ENCODE measurements at places on chromosomes 3 and 15.

DNA sequence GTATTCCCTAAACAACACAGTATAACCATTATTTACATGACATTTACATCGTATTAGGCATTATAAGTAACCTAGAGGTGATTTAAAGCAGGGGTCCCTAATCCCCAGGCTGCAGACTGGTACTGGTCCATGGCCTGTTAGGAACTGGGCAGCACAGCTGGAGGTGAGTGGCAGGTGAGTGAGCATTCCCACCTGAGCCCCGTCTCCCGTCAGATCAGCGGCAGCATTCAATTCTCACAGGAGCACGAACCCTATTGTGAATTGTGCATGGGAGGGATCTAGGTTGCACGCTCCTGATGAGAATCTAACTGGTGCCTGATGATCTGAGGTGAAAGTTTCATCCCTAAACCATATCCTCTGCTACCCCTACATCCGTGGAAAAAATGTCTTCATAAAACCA, 138.2 kb downstream of the ATP10A start:
- DNase-seq: no peak

DNA sequence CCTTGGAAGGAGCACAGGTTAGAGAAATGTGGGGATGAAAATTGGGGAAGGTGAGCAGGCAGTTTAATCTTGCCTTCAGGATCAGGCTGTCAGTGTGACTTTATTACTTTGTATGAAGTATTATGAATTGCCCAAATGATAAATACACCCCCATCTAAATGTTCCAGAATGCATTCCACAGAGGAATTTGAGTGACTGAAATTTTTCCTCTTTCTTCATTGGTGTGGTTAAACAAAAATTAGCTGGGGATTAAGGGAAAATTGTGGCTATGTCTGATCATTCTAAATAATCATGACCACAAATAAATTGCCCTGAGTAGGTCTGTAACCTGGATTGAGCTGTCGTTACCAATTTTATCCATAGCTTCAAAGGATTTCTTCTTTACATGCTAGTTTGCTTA, 33.5 kb downstream of the FAM98B start:
- DNase-seq: no peak

GRCh38 chr3:14410503-14411165, 8.2 kb downstream of the SLC6A6 start:
- no peak for DNase-seq

- no peak for DNase-seq
Observed at GRCh38 chr3:17911986-17912760, 169.7 kb upstream of the TBC1D5 start.

- no peak for DNase-seq
Observed at GRCh38 chr3:190514413-190515153, 698 bp downstream of the IL1RAP start.

DNA sequence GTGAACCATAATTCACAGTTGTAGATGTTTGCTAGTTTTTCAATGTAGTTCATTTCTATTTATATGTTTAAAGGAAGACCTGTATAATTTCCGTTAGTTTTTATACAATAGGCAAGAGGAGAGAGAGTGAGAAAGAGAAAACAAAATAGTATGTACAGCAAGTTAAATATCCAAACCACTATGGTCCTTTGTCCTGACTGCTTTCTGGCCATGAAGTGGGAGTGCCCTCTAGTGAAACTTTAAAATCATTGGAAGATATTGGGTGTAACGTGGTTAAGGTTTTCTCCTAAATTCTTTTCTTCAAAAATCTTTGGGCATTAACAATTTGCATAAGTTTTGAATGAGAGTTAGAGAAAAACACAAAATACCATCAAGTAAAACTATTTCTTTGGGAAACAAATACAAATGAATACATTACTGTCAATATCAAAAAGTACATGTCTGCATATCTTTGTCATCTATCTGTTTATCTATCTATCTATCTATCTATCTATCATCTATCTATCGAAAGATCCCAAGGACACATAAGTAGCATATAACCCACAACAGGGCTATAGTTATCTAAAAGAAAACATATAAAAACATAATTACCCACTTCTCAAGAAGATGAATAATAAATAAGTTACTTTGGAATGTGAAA, 534.6 kb upstream of the ATP11B start:
- DNase-seq: no peak

- DNase-seq: no peak
Observed at GRCh38 chr3:12318758-12319621, 30.1 kb downstream of the PPARG start.

DNA sequence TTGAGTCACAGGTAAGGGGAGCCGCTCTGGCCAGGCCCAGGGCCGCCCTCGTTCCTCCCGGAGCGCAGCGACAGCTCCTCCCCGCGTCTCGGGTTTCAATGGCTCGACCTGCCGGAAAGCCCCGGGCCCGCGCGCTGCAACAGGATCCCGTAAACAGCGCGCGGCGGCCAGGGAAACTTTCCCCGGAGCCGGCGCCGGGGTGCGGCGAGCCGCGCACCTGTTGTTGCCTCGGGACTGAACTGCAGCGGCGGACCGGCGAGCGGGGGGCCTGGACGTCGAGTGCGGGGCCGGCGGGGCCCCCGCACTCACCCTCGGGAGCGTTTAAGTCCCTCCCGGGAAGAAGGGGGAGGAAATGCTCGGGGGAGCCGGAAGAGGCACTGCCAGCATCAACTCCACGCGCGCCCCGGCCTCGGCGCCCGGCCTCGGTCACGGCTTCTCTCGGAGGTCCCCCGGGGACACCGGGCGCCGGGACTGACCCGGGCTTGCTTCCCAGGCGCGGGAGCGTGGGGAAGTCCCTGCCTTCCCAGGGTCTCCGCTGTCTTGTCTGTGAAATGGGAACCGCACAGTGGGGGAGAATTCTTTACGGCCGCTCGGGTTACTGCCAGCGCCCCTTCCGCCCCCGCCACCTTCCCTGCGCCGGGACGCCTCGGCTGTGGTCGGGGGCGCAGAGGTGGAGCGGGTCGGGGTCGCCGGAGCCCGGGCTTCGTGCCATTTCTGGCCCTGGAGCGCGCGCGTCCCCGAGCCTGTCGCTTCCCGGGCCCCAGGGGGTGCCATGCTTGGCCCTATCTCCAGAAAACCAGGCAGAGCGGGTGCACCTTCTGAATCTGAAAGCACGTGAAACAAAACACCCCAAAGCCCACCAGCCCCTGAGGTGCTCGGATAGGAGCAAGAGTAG, 7.5 kb upstream of the PGPEP1L start:
- peak; percentile 70 for DNase-seq

DNA sequence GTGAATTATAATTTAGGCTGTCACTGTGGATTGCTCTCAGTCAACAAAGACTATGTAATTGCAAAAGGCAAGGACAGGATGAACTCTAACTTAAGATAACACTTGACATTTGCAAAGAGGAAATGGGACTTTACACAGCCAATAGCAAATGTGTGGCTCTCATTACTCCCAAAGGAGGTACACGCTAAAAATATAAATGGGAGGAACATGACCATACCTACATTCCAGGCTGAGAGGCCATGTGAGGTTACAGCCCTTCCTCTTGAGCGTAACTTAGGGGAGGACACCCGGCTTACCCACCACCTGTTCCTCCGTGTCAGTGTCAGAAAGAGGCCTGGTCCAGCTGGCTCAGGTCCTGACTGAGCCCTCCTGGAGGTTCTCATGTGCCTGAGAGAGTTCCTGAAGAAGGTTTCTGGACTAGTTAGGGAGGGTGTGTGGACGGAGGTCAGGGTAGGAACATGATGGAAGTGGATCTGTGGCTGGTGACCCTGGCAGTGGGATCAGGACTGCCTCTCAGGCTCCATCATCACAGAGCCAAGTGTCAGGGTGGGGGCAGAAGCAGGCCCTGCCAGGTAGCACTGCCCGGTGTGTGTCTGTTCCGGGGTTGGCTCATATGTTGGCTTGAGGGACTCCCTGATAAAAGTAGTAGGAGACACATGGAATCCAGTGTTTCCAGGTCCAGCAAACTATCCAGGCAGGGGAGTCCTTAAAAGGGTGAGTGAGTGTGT, 7.9 kb downstream of the POPDC2 start:
- no peak for DNase-seq

GRCh38 chr3:4804161-4805058, 174.8 kb upstream of the BHLHE40 start:
- no peak for DNase-seq

DNA sequence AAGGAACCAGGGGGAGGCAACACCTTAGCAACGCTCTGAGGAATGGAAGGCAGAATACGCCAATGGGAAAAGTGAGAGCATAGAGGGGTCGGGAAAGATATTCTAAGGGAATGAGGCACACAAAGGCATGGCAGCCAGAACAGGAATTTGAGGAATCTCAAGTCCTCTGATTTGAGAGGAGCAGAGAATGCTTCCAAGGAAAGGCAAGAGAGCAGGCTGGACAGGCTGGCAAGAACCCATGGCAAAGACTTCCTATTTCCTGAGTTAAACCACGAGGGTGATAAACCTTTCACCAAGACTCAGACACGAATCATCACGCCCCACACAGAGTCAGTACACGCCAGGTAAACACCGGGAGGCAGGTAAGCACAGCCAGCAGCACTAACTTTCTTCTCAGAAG, 109.8 kb downstream of the IGF2BP2 start:
- no peak for DNase-seq

- no peak for DNase-seq
Observed at GRCh38 chr3:30644615-30645014, 38.2 kb downstream of the TGFBR2 start.

- DNase-seq: no peak
Observed at GRCh38 chr15:65723876-65724275, 68.2 kb downstream of the DENND4A start.

DNA sequence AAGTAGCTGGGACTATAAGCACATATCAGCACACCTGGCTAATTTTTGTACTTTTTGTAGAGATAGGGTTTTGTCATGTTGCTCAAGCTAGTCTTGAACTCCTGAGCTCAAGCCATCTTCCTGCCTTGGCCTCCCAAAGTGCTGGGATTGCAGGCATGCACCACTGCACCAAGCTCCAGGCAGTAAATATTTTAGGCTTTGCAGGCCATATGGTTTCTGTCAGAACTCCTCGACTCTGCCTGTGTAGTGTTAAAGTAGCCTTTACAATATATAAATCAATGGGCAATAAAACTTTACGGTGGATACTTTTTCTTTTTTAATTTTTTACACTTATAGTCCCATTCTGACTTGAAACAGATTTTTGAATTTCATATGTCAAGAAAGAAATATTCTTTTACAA, 41.6 kb downstream of the DAG1 start:
- peak; percentile 46 for DNase-seq

GRCh38 chr3:197001106-197001971, 28.3 kb downstream of the MELTF start:
- DNase-seq: no peak

GRCh38 chr3:168531116-168531515, 435.4 kb upstream of the GOLIM4 start:
- DNase-seq: no peak

DNA sequence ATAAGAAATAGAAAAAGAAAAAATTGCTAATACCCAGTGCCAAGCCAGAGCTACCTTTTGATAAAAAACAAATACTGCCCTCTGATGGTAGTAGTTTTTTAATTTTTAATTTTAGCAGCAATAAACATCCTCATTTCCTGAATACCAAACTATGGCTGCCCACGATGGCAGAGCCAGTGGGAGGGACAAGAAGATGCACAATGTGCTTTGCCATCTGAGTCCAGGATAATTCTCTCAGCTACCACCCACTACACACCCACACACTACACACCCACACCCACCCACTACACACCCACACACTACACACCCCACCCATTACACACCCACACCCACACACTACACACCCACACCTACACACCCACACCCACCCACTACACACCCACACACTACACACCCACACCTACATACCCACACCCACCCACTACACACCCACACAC, 17.8 kb downstream of the CEP19 start:
- no peak for DNase-seq

GRCh38 chr15:61063875-61064320, 165.2 kb downstream of the RORA start:
- no peak for DNase-seq

GRCh38 chr3:44058868-44059203, 182.8 kb upstream of the TOPAZ1 start:
- no peak for DNase-seq

- no peak for DNase-seq
Observed at GRCh38 chr3:151393941-151394340, 9.4 kb upstream of the P2RY12 start.

DNA sequence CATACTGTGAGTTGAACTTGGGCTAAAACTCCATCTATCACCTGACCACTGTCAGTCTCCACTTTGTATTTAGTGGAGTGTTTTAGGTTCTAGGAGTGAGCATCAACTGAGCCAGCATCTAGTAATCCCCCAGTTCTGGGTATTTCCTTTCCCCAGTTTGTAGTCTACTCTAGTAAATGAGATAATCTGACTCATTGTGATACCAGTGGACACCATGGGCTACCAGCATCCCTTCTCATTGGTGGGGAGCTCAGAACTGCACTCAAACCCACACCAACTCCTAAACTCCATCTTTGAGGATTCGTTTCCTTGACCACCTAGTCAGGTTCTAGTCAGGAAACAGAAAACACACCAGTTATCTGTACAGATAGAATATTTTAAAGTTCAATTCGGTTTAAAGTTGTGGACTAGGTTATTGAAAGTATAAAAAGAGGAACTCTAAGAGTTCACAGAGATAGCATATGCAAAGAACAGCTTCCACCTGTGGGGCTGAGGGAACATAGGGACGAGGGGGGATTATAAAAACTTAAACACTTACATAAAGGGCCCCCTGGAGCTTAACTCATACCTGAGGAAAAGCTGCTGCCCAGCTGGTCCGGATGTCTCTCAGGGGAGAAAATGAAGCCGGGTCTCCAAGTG, 36.0 kb downstream of the LEO1 start:
- DNase-seq: no peak

DNA sequence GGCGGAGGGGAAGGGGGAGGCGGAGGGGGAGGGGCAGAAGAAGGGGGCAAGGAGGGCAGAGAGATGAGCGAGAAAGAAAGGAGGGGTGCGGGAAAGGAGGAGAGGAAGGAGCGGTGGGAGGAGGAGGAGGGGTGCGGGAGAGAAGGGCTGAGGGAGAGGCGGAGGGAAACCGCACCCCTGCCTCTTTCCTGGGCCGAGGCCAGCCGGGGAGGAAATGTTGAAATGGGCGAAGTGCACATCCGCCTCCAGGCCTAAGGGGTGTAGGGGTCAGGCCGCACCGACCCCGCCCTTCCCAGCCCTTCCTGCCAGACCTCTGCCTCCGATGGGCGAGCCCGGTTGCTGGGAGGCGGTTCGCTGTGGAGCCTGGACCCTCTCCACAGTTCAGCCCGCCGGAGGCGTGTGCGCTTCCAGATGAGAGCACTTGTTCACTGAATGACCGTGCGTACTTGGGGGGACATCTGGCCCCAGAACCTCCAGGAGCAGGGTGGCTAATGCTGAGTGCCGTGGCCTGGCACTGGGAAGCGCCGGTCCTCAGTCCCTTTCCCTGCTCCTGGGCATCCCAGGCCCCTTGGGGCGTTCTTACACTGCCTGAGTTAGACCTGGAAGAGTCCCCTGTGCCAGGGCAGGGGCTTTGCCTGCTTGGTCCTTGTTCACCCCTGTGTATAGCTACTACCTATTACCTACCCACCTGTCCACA, 110.3 kb upstream of the KLF13 start:
- no peak for DNase-seq

DNA sequence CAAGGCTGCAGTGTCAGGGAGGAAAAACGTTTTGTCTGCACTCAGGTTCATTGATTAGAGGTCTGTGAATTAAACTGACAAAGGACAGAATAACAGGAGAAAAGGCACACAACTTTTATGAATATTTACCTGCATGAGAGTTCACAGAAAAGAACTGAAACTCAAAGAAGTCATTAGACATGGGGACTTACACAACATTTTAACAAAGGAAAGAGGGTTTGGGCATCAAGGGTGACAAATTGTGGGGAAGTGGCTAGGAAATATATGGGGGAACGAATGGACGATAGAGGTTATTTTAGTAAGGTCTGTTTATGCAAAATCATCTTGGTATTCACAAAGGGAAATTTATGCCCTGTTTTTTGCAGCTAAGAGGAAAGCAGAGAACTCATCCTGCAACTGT, 65.6 kb upstream of the C15orf39 start:
- no peak for DNase-seq

Data from left renal cortex interstitium (tissue), 4 donors.